ENCODE measurements at places on chromosomes 3 and 15.

DNA sequence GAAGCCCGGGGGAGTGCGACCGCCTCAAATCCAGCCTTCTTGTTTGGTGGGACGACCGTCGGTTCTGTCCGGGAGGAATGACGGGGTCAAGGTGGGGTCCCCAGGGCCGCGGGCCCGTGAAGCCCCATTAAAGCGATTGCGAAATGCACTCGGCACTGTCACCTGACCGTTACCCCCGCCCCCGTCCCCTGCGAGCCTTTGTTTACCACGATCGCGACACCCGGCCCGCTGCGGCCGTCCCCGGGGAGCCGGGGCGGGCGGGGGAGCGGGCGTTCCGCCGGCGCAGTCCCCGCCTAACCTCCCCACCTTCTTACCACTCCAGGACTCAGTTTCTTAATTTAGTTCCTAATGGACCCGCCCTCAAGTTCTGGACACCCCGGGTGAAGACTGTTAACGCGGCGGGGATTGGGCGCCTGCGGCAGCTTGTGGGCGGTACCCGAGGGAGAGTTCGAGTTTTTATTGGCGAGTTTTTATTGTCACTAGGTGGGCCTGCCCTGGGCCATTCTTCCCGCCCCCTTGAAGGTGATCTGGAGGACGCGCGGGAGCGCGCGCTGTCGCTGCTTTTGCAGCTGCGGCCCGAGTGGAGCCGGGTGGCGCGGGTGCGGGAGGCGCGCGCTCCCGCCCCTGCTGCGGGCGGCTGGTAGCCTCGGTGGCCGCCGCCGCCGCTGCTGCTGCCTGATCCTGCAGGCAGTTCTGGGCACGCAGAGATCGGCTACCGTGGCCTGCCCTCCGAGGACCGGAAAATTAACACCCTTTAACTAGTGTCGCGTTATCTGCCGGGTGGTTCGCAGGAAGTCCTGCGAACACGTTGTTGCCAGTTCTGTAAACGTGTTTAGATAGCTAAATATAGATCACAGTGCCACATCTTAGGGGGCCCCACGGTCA, 1.0 kb downstream of the KLHL24 start:
- DNase-seq = peak; percentile 98

DNA sequence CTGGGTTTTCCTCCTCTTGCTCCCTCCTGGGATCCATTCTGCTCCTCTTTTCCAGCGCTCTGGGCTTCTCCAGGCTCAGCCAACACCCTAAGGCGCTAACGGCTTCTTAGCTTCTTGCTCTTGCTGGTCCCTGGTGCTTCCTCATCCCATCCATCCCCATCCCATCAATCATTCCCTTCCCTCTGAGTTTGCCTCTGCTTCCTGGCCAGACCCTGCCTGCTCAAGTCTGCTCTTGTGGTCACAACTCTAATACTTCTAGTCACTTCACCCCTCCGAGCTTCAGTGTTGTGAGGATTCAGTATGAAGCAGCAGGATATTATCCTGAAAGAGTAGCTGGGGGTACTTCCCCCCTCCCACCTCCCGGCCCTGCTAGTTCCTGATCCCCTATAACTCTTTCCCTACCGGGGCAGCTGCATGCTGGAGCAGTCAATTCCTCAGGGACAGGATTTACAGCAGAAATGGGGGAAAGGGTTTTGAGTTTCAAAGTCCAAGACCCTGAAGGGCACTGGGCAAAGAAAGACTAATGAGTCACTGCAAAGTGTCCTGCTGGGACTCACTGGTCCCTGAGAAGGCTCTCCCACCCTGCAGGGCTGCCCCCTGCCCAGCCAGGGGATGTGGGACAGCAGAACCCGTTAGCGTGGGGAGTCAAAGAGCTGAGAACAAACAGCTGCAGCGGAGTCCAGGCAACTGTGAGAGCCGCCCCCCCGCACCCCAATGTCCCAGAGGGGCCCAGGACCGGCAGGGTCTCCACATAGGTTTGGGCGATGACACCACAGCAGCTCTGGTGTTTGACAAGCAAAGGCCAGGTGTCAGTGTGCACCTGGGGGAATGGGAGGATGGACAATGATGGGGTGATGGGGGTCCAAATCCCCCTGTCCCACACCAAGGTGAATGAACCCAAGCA, 2.3 kb upstream of the SYNM start:
- DNase-seq = no peak

DNA sequence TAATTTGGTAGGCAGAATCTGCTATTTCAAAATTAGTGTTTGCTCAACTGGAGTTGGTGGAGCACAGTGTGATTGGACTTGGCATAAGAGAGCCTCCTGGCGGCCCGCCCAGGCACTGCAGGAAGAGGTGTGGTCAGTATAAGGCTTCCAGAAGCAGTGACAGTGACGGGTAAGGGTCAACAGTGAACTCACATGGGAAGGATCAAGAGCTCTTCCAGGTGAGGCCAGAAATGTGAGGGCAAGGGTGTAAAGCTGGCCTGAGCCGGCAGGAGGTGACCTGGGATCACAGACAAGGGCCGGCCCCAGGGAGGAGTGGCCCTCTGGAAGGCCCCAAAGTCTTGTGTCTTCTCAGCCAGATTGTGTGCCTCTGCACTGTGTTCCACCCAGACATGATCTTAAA, 93.2 kb upstream of the RNF7 start:
- no peak for DNase-seq

- no peak for DNase-seq
Observed at GRCh38 chr15:78369161-78369560, 29.0 kb downstream of the CRABP1 start.

DNA sequence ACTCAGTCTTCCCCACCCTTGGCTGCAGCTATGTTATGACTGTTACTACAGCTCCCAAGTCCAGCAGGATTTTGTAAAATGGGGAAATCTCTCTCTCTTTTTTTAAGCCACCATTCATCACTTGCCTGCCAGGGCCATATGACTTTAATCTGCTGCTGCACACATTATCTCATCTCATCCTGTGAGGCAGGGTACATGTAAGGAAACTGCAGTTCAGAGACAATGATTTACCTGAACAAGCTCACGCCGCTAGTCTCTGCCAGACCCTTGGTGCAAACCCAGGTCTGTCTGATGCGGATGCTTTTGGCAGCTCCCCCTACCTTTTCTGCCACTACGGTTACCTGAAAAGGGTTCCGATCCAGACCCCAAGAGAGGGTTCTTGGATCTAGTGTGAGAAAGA, 78.3 kb downstream of the CHRNA7 start:
- DNase-seq = no peak

GRCh38 chr3:189901481-189901880, 219.2 kb downstream of the P3H2 start:
- DNase-seq = no peak

DNA sequence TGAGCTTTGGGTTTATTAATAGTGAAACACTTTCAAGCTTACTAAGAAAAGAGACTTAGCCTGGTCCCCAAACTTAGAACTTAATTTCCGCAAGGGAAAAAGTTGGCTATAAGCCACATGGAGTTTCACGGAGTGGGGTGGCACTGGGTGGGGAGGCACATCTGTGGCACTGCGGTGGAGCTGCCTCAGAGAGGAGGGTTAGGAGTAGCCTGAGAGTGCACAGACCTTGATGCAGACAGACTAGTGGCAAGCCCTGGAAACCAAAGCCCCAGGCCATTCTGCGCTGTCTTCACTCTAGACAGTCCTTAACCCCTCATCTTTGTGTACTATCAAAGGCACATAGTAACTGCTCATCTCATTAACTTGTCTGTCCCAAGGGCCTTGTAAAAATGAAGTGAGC, 22.0 kb downstream of the CXCR6 start:
- no peak for DNase-seq

GRCh38 chr3:69542089-69542804, 156.4 kb upstream of the FRMD4B start:
- no peak for DNase-seq

GRCh38 chr3:120838441-120839091, 69.4 kb upstream of the STXBP5L start:
- no peak for DNase-seq

- no peak for DNase-seq
Observed at GRCh38 chr3:49081429-49081828, 12.4 kb downstream of the QRICH1 start.
